ENCODE measurements at places on chromosomes 13 and 19.

DNA sequence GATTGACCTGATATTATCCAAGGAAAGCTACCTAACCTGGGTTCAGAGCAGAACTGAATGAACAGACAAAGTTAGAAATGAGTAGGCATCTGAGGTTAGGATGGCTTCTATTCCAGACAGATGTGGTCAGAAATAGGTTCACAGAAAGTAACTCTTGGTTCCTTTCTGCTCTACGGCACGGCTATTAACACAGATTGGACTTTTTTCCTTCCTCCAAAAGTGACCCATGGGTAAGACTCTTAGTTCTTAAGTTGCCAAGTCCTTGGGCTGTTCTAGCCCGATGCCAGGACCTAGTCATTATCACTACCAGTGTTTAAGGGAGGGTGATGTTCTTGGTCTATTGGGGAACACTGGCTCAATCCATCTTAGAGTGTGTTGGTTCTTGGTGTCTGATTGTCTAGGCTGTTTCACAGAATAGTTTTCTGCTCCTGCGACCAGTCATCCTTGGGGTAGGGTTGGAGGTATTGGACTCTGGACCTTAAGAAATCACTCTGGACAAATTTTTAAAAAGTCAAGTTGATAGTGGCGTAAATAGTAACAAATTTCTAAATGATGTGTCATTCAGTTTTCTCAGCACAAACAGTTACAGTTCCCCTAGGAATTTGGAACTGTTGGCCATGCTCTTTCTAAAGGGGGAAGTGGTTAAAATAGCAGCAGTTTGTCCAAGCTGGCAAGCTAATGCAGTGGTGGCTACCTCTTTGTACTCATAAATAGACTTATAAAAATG lies 60.1 kb upstream of the MYCBP2 start:
- no peak for DNase-seq

- DNase-seq, result no peak
These were observed 99.8 kb downstream of the ITGBL1 start for GRCh38 chr13:101552286-101552685.

DNA sequence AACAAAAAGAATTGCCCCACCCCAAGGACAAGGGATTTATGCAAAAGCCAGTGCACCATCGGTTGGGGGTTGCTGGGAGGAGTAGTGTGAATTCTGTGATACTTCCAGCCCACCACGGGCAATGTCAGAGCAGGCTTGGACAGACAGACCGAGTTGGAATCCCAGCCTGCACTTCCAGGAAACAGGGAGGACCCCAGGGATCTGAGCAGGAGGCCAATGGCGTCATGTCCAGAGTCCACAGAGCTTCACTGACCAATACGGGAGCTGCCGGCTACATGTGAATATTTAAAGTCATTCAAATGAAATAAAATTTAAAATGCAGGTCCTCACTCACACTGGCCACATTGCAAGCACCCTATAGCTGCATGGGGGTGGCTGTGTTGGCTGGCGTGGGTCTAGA lies 10.9 kb downstream of the ZNRF4 start:
- DNase-seq, result no peak

DNA sequence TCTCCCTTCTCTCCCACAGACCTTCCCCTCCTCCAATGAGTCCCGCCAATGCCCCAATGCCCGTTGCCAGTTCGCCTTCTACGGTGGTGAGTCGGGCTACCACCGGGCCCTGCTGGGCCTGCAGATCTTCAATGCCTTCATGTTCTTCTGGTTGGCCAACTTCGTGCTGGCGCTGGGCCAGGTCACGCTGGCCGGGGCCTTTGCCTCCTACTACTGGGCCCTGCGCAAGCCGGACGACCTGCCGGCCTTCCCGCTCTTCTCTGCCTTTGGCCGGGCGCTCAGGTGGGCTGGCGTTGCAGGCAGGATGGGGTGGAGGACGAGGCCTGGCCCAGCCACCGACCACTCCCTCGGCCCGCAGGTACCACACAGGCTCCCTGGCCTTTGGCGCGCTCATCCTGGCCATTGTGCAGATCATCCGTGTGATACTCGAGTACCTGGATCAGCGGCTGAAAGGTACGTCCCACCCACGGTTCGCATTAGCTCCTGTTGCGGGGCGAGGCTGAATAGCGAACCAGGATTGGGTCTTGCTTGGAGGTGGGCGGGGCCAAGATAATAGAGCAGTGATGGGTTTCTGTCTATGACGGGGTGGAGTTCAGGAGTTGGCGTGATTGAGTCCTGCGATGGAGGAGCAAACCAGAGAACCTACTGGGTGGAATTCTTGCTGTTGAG lies 11.1 kb downstream of the SLC44A2 start:
- no peak for DNase-seq

DNA sequence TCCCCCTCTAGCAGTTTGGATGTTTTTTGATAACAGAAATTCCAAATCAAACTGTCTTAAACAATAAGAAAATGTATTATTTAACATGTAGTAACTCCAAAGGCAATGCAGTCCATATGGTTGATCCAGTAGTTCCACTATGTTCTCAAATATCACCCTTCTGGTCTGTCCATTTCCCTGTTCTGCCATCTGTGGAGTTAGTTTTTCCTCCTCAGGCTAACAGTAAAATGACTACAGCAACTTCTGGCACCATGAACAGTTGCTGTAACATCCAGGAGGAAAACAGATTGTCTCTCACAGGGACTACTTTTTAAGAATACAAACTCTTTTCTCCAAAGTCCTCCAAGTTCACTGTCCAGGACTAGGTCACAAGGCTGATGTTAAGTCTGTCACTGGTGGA lies 455.4 kb downstream of the FGF14 start:
- no peak for DNase-seq

DNA sequence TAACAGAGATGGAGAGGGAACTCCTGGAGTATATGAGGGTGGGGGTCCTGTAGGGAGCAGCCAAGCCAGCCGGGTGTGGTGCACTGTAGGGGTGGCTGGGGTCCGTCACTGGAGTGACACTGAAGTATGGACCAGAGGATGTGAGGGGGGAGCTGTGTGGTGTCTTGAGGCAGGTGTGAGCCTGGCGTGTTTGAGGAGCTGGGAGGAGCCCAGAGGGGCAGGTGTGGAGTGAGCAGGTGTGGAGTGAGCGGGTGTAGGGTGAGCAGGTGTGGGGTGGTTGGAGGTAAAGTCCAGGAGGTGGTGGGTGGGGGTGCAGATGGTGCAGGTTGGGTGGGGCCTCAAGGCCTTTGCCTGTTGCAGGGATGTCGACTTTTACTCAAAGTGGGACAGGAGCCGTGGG lies 5.9 kb downstream of the B3GNT8 start:
- no peak for DNase-seq

DNA sequence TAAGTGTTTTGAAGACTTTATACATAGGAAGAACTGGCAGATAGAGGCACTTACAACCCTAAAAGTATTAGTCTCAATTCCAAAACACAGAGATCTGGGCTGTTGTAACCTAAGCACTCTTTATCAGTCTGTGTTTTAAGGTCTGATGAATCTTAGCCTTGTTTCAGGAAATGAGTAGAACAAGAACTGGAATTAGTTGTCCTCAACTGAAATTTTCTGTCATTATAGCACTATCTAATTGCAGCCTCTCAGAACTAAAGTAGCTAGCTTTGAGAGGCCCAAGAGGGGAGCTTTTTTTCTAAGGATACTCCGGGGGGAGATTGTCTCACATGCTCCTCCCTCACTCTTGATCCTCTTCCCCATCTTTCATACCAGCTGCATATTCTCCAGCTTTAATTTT lies 13.1 kb downstream of the HNRNPM start:
- DNase-seq, result no peak

GRCh38 chr19:32471811-32472210 lies 66.2 kb downstream of the DPY19L3 start:
- no peak for DNase-seq

GRCh38 chr19:44260343-44260681 lies 626 bp downstream of the ZNF233 start:
- DNase-seq, result no peak

- DNase-seq, result no peak
These were observed 1207.7 kb downstream of the SLITRK1 start for GRCh38 chr13:82674546-82674945.

DNA sequence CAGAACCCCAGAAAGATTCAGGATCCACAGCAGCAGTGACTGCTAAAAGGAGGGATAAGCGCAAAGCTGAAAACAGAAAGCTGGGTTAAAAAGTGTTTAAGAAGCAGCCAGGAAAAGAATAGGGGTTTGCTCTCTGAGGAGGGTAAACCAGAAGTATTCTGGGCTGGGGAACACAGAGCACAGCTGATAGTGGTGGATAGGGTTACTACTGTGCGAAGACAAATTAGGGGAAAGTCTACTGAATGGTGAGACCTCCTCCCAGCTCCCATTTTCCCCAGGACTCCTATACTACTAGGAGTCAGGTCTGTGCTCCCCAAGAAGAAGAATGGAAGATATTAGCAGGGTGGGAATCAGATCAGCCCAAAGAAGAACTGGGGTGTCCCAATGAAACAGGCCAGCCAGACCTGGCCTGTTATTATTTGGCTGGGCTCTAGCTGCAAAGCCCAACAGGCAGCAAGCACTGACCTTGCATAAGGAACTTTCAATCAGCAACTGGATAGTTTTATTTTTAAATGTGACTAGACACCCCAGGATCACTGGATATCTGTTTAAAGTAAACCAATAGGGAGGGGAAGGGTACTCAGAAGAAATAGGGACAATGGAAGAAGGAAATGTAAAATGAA lies 43.5 kb upstream of the SERTM1 start:
- no peak for DNase-seq

GRCh38 chr13:68745502-68745901 lies 1362.1 kb upstream of the ATXN8OS start:
- no peak for DNase-seq

GRCh38 chr13:52862358-52863206 lies 14.1 kb upstream of the PCDH8 start:
- DNase-seq, result no peak

All from memory B cell (primary cell).